Dermis lymphatic vessel endothelial cell (primary cell): ENCODE measurements at places on chromosomes 6 and 20. TPM values are rescaled to one million over a fixed set of nuclear protein-coding genes. Genes with fewer than 3 reads are reported as not detected.

Gene FAM162B
- 6.5 and 7.9 TPM in 2 replicates for total RNA-seq

Gene SLC35D3
- not detected in 2 replicates for total RNA-seq

Gene FAM50B
- total RNA-seq: 5.3 TPM in 2 replicates

Gene REPS1
- 18.7 and 22.3 TPM in 2 replicates for total RNA-seq

Gene TOX2
- total RNA-seq: 0.43 TPM in 2 replicates

Gene THEMIS
- not detected in 2 replicates for total RNA-seq
